Right kidney (tissue), 9 donors: ENCODE measurements at places on chromosomes 7 and 10.
A peak's percentile ranks its signal among the peaks of the same experiment; 100 is the strongest.

DNA sequence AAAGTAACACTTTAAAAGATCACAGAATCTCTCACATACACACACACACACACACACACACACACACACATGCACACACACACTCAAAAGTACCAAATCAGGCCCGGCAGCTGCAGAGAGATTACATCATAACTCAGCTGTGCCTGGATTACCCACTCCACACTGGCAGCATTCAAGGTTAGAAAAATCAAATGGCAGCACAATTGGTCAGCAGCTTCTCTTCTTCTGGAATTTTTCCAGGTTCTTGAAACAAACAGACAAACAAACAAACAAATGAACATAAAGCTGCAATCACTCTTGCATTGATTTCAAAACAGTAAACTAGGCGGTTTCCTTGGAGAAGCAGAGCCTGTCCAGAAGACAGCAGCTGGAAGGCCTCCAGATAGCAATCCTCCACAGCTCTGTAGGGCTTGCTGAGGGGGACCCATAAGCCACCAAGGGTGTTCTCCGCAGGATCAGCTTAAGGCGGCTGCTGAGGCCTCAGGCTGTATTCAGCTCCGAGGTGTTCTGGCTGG is 24.5 kb upstream of the FAM133B start:
- no peak for DNase-seq

DNA sequence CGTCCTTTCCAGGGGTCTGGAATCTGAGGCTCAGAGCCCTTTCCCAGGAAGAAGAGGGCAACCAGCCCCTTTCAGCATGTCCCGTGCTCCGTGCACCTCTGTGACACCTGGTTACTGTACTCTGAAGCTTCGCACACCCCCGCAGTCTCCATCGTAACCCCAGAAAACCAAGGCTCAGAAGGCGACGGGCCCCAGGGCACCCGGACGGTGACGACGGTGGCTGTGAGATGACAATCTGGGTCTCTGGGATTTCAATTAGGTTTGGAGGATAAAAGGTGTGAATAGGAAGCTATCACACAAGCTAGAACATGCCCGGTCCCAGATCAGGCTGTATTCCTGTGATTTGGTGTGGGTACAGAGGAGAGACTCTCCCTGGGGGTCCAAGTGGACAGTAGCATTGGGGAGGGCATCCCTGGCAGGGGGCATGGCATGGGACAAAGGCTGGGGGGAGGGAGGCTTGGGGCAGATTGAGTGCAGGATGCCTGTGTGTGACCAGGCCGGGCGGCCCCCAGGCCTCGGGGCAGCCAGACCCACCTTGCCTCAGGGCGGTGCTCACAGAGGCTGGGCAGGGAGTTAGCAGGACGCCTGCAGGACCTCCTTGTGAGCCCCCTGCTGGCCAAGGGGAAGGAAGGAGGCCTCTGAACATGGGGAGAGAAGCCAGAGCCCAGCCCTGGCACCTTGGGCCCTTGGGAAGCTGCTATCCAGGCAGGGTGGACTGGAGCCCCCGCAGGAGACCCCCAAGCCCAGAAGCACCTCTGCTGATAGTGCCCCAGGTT is 23.4 kb upstream of the PSMG3 start:
- DNase-seq: no peak

DNA sequence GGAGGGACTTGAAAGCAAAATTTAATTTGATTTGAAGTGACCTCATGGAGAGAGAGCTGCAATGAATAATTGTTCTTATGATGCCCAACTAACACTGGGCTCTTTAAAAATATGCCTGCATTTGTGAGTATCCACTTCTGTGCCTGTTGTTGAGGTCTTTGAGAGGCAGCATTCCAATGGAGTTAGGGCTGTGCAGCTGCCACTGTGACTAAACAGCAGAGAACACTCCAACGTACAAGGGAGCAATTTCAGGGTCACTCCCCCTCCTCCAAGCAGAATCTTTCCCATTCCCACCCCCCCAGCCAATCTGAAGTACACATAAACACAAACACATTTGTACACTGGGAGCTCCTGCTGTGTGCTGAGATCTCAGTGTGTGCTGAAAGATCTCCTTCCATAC is 28.0 kb upstream of the GSAP start:
- no peak for DNase-seq

DNA sequence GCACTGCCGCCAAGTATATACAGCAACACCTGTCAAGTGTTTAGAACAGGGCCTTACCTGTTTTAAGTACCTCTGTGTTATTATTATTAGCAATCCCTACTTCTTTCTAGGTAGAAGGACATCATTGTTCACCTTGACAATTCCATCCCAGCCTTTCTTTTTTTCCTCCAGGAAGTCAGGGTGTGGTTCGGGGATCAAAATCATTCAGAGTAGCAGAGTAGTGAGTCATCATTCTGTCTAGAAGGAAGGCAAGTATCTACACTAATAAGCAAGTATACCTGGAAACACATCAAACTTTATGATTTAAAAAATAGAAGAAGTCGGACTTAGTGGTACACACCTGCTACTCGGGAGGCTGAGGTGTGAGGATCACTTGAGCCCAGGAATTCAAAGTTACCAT is 25.5 kb upstream of the CAPZA2 start:
- no peak for DNase-seq

- DNase-seq: peak; percentile 93
Measured at GRCh38 chr7:152462995-152463708, 27.3 kb upstream of the KMT2C start.

- peak; percentile 73 for DNase-seq
Measured at GRCh38 chr7:100435401-100436304, 644 bp downstream of the PPP1R35 start.
